GM19239 (cell line): ENCODE measurements at places on chromosomes 16 and 17.

GRCh38 chr17:48486557-48486956 lies 44.3 kb downstream of the HOXB1 start:
- no peak for DNase-seq

DNA sequence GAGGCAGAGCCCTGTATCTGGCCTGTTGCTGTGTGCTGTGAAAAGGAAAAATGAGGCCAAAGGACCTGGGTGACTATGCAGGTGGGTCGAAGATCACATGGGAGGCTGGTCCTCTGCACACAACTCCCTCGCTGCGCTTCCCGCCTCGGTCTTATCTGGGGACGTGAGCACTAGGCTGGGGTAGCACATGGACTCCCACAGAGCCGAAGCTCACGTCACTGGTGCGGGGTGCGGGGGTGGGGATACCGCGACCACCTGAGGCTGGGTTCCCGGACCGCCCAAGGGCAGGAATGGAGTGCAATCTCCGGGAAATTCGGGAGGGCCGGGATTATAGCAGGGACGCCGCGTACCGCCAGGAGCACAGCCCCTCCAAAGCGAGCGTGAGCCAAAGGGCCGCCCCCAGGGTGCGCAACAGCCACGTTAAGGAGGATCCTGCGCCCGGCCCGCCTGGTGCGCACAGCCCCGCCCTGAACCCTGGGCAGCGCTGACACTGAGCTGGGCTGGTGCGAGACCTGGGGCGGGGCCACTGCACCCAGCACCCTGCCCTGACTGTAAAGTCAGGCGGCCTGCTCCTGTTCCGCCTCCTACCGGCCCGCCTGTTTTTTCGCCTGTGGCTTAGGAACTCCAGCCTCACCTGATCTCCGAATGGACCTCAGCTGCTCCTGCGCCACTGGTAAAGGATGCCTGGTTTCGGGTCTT lies 4.8 kb downstream of the MT1A start:
- DNase-seq = peak; percentile 28

GRCh38 chr16:87675111-87675719 lies 72.9 kb downstream of the JPH3 start:
- DNase-seq = no peak

- DNase-seq = no peak
These were observed 347.1 kb downstream of the SEC14L1 start for GRCh38 chr17:77487677-77488530.
